ENCODE measurements at places on chromosomes 12 and 14. TPM values are rescaled to one million over a fixed set of nuclear protein-coding genes. Genes with fewer than 3 reads are reported as not detected.

ANG gene
- 6.8 TPM for total RNA-seq

POLE2 gene
- 2.8 TPM for total RNA-seq

CCDC38 gene
- not detected for total RNA-seq

RNASE4 gene
- total RNA-seq = 59.6 TPM

FBXL14 gene
- total RNA-seq = 21.1 TPM

SLCO1B1 gene
- total RNA-seq = not detected

TAS2R42 gene
- total RNA-seq = not detected

TIGAR gene
- 10.4 TPM for total RNA-seq

NYNRIN gene
- total RNA-seq = 6.9 TPM

C14orf39 gene
- not detected for total RNA-seq

WNT1 gene
- not detected for total RNA-seq

LBHD2 gene
- total RNA-seq = not detected

KRT6B gene
- total RNA-seq = 0.33 TPM

LRTM2 gene
- total RNA-seq = not detected

TMEM132C gene
- total RNA-seq = not detected

NGB gene
- not detected for total RNA-seq

SLC8A3 gene
- 0.33 TPM for total RNA-seq

ACOT4 gene
- total RNA-seq = 0.98 TPM

STAT6 gene
- total RNA-seq = 104 TPM

TMTC2 gene
- total RNA-seq = 17.1 TPM

ATG101 gene
- 73.8 TPM for total RNA-seq

CFAP251 gene
- 7.9 TPM for total RNA-seq

CACNA2D4 gene
- 1.5 TPM for total RNA-seq

TAS2R31 gene
- 3.7 TPM for total RNA-seq

SYNDIG1L gene
- under 0.01 TPM for total RNA-seq

FOS gene
- 43.9 TPM for total RNA-seq

CLEC9A gene
- not detected for total RNA-seq

SCN8A gene
- total RNA-seq = 19.2 TPM

RNASE9 gene
- total RNA-seq = not detected

SDSL gene
- total RNA-seq = 4.9 TPM

FAM90A1 gene
- total RNA-seq = 0.13 TPM

CAPS2 gene
- 7.4 TPM for total RNA-seq

LRRC43 gene
- 1.2 TPM for total RNA-seq

TMTC1 gene
- total RNA-seq = 93.0 TPM

DNAJC22 gene
- 2.1 TPM for total RNA-seq

C12orf54 gene
- total RNA-seq = not detected

KRT72 gene
- not detected for total RNA-seq

NRXN3 gene
- total RNA-seq = 2.9 TPM

ANO4 gene
- total RNA-seq = 0.26 TPM

RNASE3 gene
- total RNA-seq = not detected

TPPP2 gene
- not detected for total RNA-seq

WNT5B gene
- 69.2 TPM for total RNA-seq

SPRING1 gene
- 26.4 TPM for total RNA-seq

TCL1B gene
- total RNA-seq = not detected

CEBPE gene
- not detected for total RNA-seq

ALDH1L2 gene
- total RNA-seq = 58.2 TPM

LYZ gene
- total RNA-seq = not detected

RERGL gene
- total RNA-seq = not detected

TAS2R19 gene
- total RNA-seq = 5.1 TPM
